ENCODE measurements at places on chromosomes 5 and 9.

- DNase-seq: no peak
Measured at GRCh38 chr9:16100537-16101091, 547.8 kb downstream of the CCDC171 start.

- no peak for DNase-seq
Measured at GRCh38 chr9:138015021-138015829, 137.6 kb downstream of the CACNA1B start.

- peak; percentile 95 for DNase-seq
Measured at GRCh38 chr9:129885670-129886106, 50.4 kb downstream of the USP20 start.

- no peak for DNase-seq
Measured at GRCh38 chr5:15794052-15794985, 294.3 kb downstream of the FBXL7 start.

GRCh38 chr9:76414661-76415060 is 20.4 kb upstream of the RFK start:
- DNase-seq: no peak

GRCh38 chr5:102700120-102700831 is 54.8 kb upstream of the PAM start:
- DNase-seq: no peak

- peak; percentile 53 for DNase-seq
Measured at GRCh38 chr5:52776116-52776515, 11.6 kb upstream of the ITGA1 start.

- DNase-seq: no peak
Measured at GRCh38 chr9:79353856-79354520, 217.8 kb upstream of the TLE4 start.

GRCh38 chr5:90949469-90950358 is 391.1 kb downstream of the ADGRV1 start:
- no peak for DNase-seq

GRCh38 chr9:33158843-33159776 is 8.0 kb downstream of the B4GALT1 start:
- no peak for DNase-seq

DNA sequence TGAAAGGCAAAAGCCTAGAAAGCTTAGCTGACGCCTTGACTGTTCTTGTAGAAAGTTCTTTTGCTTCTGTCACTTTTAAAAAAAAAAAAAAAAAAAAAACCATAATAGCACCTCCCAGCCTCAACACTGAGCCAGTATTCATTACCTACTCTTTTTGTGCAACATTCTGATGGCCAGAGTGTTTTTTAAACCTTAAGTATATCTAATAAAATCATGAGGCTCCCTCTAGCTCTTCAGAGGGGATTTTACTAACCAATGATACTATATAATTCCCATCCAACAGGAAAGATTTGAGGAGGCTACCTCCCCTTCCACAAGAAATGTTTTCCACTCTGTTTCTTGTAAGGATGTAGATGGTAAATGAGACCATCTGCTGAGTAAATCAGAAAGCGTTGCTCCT is 3.9 kb downstream of the BNC2 start:
- DNase-seq: no peak

- DNase-seq: no peak
Measured at GRCh38 chr9:86079421-86079831, 19.9 kb downstream of the GOLM1 start.

- DNase-seq: no peak
Measured at GRCh38 chr9:129840034-129840433, 4.8 kb downstream of the USP20 start.

- DNase-seq: no peak
Measured at GRCh38 chr5:90747693-90748092, 189.1 kb downstream of the ADGRV1 start.

- no peak for DNase-seq
Measured at GRCh38 chr5:113262674-113263073, 172.1 kb downstream of the TSSK1B start.

GRCh38 chr9:135217836-135218235 is 130.4 kb downstream of the OLFM1 start:
- DNase-seq: no peak

GRCh38 chr5:60352992-60353599 is 346.9 kb downstream of the DEPDC1B start:
- DNase-seq: no peak
